ENCODE measurements at places on chromosomes 2 and 18. TPM values are rescaled to one million over a fixed set of nuclear protein-coding genes. Genes with fewer than 3 reads are reported as not detected.

Gene LIMS2
- not detected for total RNA-seq

DNA sequence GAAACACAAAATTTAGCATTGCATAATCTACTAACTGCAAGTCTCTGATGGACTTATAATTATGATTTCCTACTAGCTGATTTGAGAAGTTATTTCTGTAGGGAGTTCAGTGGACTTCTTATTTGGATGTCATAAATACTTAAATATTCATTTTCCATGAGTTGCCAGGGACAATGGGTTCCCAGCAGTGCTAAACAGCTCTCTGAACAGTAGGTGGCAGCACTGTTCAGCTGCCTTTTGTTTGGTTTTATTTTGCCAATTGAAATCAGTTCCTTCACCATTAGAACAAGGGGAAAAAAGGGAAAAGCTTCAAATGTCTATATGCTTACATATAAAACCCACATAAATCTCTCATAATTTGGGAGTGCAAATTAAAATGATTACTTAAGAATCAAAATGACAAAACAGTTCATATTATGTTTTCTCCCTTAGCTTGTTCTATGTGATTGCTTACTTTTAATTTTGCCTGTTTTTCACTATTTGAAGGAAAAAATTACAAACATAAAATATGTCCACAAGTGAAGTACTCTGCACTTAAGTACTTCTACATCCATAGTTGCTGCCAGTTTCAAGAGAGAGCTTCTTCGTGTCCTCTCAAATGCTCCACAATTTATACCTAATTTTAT lies 898.9 kb downstream of the CPS1 start:
- peak; percentile 63 for DNase-seq

DNA sequence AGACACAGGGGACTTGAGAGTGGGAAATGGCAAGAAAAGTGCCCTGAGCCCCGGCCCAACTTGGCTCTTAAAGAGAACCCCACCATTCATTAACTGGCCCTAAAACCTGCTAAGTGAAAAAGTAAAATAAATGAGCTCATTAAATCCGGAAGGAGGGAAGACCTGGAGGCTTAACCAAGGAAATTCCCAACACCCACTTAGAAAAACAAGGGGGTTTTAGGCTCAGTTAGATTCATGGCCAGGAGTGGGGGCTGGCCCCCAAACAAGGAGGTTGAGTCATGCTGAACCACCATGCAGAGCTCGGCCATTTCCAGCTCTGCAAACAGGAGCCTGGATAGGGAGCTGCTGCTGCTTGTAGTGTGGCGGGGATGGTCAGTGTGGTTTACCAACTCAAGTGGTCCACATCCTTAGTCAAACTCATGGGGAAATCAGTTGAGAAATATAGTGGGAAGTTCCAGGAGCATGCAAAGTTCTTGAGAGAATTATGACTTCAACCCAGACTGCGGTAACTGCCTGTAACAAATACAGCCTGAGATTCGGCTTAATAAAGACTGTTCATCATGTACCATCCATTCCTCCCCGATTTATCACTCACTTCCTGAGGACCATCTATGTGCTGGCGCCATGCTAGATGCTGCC lies 39.7 kb upstream of the MRPL19 start:
- peak; percentile 53 for DNase-seq

Gene FAM210A
- total RNA-seq: 31.2 TPM

DNA sequence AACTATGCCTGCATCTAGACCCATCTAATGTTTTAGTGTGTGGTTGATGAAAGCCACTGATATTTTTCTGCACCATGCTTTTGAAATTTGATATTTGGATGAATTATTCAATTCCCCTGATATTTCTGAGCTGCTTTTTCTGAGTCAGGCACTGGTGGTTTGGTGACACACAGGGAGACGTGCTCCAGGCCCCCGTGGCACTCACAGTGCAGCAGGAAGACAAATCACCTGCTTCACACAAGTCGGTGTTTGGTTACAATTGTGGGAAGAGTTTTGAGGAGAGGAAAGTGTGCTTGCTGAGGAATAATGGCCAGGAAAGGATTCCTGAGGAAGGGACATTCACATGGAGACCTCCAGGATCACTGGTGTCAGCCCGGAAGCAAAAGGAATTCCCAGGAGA lies 179.7 kb downstream of the ACKR3 start:
- DNase-seq: peak; percentile 49

Gene LMAN2L
- total RNA-seq: 6.5 TPM

Gene PSMA8
- total RNA-seq: not detected

- no peak for DNase-seq
These were observed 104.5 kb upstream of the YWHAQ start for GRCh38 chr2:9735335-9735734.

DNA sequence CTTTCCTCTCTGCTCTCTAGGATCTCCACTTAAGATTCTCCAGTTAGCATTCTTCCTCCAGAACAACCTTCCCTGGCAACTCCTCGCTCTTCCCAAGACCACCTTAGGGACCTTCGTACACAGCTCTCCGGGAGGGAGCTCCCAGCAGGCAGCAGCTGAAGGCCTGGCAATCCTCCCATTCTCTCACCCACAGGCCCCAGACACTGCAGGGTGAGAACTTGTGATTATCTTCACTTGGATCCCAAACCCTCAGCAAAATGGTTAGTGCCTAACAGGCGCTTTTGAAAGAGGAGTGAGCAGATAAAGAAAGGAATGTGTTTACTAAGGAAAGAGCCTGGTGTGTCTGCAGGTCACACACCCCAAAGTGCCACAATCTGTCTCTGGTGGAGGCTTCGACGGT lies 83.8 kb upstream of the SNTG2 start:
- DNase-seq: no peak

DNA sequence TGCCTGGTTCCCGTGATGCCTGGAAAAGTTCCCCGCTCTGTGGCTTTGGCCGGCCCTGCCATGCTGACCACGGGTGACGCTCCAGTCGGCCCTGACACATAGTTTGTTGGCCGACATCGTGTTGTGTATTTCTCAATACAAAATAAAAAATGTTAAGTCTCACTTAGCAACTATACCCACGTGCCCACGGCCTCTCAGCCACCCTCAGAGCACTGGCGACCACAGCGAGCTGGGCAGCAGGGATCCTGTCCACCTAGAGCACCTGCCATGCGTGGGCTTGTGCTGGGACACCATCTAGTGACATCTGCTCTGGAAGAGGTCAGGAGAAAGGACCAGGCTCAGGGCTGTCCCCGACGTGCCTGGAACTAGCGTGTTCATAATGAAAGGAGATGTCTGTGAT lies 261.7 kb downstream of the HDAC4 start:
- DNase-seq: no peak

Gene ZNF521
- total RNA-seq: not detected

- no peak for DNase-seq
These were observed 458.6 kb downstream of the EIPR1 start for GRCh38 chr2:2919026-2919425.

DNA sequence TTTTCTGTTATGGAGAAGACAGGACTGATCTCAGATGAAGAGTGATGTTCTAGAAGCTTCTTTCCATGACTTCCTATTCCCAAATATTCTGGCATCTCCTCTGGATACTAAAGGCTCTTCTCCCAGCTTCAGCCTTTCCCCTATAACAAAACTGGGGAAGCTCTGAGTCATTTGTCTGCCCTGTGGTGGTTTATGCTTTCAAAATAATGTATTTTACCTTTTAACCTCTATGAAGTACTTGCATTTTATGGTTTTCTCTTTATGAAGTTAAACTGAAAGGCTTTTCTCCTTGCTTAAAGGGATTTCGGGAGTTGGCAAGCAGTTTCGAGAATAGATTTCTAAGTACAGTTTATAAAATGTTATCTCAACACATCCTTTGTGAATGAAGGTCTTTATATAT lies 104.4 kb downstream of the TANC1 start:
- DNase-seq: no peak

GRCh38 chr2:170073288-170073687 lies 104.7 kb upstream of the MYO3B start:
- DNase-seq: peak; percentile 62

Measured in MCF 10A (cell line).